Calu3 (cell line): ENCODE measurements at places on chromosomes 3 and 15.

DNA sequence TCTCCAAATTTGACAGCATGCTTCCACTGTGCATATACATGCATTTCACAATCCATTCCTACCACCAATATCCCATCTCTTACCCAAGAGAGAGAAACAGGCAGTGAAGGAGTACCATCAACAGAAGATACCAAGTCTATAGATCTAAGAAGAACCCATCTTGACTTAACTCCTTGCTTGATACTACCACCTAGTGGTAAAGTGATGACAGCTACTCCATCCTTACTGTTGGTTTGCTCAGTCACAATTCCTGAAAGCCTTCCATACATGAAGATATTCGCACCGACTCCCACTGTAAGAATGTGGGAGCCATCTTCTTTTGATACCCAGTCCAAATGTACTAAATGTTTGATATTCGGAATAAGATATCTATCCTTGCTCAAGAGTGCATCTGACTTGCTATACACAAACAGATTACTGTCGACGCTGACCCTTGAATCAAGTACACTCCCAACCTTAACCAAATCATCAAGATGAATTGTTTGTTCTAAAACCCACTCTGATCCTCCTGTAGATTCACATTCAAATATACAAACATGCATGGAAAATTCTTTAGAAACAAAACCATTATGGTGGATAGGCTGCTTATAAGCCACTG lies 123.1 kb downstream of the DMXL2 start:
- DNase-seq: peak; percentile 11

DNA sequence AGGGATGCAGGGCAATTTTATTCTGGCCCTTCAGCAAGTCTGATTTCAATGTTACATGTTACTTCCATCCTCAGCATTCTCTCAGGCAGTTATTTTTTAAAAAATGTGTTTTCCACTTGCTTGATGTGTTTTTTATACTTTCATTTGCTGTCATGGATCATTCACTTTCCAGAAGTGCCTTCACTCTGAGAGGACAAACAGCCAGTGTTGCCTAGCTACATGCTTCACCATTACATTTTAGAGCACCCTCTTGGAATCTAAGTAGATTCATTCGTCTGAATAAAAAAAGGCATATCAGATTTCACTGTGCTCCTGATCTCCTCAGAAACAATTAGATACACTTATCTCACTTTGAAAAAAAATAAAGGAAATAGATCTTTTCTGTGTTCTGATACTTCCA lies 93.6 kb upstream of the POU1F1 start:
- DNase-seq: no peak

DNA sequence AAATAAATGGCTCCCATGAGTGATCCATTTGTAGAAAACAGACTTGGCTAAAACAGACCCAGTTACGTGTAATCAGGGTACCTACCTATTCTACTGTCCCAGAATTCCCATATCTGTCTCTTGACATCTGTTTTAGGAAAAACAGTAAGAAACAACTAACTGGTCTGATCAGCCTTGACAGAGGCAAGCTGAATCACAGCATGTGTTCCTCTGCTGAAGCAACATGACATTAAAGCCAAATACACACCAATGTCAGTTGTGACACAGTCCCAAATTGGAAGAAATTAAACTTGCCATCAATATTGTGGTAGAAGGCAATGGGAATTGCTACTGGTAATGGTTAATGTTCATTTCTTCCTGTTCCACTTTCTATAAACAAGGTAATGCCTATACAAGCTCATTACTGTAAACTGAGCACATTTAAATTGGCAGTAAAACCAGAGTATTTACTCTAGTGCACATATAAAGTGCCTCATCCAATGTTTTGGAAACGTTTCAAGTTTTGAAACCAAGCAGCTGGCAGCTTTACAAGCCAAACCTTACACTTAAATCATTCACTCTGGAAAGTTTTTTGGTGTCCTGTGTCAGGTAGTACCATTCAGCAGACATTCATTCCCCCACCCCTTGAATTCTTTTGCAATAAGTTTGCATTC lies 27.0 kb downstream of the ALDH1A2 start:
- peak; percentile 51 for DNase-seq

- DNase-seq: no peak
Observed at GRCh38 chr3:33315826-33316225, 38.6 kb downstream of the FBXL2 start.

DNA sequence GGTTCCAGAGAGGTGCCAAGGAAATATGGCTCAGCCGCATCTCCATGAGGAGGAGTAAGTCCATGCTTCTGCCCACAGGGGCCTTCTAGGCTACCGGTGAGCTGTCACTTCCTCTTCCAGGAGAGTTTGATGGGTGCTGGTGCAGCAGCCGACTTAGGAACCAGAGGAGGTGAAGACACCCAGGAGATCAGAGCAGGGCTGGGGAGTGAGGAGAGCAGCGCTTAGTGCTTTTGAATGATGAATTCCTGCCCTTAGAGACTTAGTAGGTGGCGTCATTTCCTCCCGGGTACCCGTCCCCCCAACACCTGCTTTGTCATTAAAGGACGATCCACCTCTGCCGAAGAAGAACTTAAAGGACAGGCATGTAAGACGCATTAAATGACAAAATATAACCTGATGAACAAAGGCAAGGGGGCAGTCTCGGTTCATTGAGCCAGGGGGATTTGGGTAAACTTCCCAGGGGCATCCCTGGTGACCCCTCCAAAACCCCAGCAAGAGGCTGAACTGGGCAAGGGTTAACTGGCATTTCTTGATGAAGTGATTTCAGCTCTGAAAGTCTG lies 67.6 kb downstream of the HES1 start:
- no peak for DNase-seq

- no peak for DNase-seq
Observed at GRCh38 chr3:154794391-154794790, 285.7 kb upstream of the MME start.

DNA sequence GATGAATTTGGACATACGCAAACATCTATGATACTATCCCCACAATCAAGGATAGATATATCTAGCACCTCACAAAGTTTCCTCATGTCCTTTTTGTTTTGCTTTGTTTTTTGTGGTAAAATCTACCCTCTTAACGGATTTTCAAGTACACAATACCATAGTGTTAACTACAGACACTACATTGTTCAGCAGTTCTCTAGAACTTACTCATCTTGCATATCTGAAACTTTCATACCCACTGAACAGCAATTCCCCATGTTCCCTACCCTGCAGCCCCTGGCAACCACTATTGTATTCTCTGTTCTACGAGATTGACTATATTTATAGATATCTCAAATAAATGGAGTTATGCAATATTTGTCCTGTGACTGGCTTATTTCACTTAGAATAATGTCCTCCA lies 58.1 kb upstream of the TJP1 start:
- DNase-seq: no peak

GRCh38 chr3:107421881-107422280 lies 44.6 kb downstream of the CCDC54 start:
- DNase-seq: no peak

GRCh38 chr15:42152921-42153698 lies 3.3 kb downstream of the PLA2G4F start:
- no peak for DNase-seq

- no peak for DNase-seq
Observed at GRCh38 chr3:72229952-72230351, 445.0 kb upstream of the PROK2 start.

DNA sequence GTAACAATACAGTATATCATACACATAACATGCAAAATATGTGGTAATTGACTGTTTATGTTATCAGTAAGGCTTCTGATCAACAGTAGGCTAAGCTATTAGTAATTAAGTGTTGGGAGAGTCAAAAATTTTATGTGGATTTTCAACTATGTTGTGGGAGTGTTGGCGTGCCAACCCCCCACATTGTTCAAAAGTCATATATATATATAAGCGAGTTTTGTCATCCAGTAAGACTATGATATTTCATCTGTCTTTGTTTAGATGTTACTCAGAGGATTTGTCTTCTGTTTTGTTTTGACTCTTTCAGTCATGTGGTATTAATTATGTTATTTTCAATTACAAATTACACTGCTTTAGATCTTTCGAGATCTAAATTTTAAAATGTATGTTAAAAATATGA lies 51.0 kb upstream of the RAP2B start:
- no peak for DNase-seq

DNA sequence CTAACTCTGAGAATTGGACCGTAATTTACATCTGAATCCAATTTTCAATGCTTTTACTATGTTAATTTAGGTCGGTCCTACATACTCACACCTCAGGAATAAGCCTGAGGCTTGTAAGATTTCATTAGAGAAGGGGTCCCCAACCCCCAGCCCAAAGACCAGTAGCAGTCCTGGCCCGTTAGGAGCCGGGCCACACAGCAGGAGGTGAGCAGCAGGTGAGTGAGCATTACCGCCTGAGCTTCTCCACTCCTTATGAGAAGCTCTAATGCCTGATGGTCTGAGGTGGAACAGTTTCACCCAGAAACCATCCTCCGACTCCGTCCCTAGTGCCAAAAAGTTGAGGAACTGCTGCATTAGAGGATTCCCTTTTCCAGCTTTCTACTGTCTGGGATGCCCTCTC lies 757.3 kb downstream of the SI start:
- no peak for DNase-seq

GRCh38 chr15:44216958-44217357 lies 21.9 kb upstream of the FRMD5 start:
- no peak for DNase-seq

DNA sequence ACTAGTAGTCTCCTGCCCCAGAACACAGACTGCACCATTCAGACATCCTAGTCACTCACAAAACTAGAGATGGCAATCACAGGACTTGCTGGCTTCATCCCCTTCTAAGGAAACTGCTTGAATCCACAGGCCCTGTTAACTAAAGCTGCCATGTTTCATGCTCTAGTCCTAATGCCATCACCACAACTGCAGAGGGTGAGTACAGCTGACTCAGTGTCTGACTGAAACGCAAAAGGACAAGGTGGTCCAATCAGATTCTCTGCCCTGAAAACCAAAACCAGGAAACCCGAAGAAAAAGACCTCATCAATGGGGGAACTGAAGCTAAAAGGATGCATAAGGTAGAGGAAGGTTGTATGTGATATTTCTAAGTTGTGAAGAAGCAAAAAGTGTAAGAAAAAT lies 25.2 kb upstream of the TFDP2 start:
- DNase-seq: no peak

DNA sequence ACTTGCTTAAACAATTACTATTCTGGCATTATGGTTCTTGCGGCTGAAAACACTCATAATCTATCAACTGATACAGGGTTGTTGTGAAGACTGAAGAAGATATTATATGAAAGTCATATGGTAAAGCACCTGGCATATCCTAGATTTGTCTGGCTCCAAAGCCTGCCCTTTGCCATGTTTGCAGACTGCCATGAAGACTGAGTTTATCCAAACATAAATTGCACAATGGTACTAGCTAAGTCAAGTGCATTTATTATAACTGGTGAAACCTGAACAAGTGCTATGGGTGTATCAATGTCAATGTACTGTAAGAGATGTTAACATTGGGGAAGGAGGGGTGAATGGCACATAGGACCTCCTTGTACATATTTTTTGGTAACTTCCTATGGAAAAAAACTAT lies 87.4 kb upstream of the MEX3B start:
- DNase-seq: no peak

- DNase-seq: no peak
Observed at GRCh38 chr3:131236421-131236820, 145.2 kb upstream of the NUDT16 start.

DNA sequence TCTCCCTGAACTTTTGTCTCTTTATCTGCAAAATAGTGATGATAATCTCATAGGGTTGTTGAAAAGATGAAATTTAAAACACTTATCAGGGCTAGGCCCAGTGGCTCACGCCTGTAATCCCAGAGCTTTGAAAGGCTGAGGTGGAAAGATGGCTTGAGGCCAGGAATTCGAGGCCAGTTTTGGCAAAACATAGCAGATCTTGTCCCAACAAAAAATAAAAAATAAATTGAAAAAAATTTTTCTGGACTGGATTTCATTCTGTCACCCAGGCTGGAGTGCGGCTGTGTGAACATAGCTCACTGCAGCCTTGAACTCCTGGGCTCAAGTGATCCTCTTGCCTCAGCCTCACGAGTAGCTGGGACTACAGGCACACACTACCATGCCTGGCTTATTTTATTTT lies 29.6 kb downstream of the LMLN start:
- no peak for DNase-seq

DNA sequence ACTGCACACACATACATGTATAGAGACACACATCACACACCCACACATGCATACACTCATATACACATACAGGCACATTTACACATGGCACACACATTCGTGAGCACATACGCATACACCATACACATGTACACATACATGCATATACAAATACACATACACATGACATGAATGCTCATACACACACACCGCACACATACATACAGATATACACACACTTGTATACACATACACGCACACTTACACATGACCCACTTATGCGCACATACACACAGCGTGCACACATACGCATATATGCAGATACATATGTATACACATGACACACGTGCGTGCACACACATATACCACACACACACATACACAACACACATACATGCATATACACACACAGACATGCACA lies 162.7 kb downstream of the LRRK1 start:
- DNase-seq: no peak

DNA sequence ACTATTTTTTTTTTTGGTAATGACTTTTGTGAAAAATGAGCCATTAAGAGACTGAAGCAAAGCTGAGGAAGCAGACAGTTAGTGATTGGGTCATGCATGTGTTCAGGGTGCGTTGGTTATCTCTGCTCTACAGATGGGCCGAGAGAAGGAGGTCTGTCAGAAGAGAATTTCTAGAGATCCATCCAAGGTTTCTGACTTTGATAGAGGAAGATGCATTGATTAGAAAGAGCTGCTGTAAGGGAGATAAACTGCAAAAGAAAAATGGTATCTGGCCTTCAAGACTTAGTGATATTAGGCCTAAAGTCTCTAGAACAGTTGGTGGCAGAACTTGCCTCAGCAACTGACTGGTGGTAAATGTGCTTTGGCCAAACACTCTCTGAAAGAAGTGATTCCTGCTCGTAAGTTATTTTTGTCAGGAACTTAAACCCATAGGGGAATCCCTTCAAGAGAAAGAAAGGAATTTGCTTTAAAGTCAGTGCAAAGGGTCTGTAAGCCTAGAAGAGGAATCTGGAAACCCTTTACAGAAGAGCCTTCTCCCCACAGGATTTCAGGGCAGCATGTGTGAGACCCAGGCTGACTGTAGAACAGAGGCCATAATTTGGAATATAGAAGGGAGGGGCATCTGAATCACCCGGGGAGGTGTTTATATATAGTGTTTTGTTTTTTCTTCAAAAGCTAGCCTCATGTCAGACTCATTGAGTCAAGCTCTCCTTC lies 67.8 kb downstream of the OPA1 start:
- DNase-seq: no peak

- DNase-seq: no peak
Observed at GRCh38 chr15:47728426-47728825, 11.1 kb downstream of the SEMA6D start.
